ENCODE measurements at places on chromosomes 11 and 22.
A peak's percentile ranks its signal among the peaks of the same experiment; 100 is the strongest.

DNA sequence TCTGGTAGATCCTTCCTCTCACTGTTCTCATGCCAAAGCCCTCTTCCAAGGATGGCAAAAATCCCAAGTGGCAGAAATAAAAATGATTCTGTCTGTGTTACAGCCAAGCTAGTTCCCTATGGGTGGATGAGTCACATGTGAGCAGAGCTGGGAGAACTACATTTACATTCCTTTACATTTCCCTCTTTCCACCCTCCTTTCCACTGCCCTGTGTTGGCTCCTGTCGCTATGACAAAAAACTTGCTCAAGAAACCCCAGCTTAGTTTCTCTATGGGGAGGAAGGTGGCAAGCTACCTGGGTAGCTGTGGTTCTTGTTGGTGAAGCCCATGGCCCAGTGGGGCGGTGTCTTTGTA lies 10.2 kb upstream of the DDB2 start:
- no peak for DNase-seq

GRCh38 chr22:35617137-35617755 lies at the start of gene MB:
Gene MB, minus strand, starts transcription at chr22:35617329. Its CDS starts 72 bp downstream, at chr22:35617257.
- no peak for DNase-seq

DNA sequence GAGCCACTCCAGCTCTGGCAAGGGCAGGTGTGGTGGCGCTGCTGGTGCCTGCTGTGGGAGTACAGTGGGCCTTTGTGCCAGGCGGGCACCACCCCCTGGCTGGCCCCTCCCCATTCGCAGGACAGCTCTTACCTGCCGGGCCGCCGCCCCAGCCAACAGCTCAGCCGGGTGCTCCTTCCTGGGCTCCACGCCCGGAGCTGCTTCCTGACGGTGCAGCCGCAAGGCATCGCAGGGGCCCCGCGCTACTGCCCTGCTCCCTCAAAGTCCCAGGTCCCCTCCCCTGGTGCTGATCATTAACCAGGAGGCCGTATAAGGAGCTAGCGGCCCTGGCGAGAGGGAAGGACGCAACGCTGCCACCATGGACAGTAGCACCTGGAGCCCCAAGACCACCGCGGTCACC lies at the start of gene SLC5A1:
TSS of gene SLC5A1 (plus strand) at position 338 of the 400 bp plus-strand sequence. CDS start at position 359, 21 bp downstream.
- DNase-seq = no peak

DNA sequence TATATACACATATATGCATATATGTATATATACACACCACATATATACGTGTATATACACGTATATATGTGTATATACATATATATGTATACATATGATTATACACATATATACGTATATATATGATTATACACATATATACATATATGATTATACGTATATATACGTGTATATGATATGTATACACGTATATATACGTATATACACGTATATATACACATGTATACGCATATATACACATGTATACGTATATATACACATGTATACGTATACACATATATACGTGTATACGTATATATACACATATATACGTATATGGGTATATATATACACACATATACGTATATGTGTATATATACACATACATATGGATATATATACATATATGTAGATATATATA lies 62.1 kb upstream of the HMGXB4 start:
- DNase-seq = no peak

DNA sequence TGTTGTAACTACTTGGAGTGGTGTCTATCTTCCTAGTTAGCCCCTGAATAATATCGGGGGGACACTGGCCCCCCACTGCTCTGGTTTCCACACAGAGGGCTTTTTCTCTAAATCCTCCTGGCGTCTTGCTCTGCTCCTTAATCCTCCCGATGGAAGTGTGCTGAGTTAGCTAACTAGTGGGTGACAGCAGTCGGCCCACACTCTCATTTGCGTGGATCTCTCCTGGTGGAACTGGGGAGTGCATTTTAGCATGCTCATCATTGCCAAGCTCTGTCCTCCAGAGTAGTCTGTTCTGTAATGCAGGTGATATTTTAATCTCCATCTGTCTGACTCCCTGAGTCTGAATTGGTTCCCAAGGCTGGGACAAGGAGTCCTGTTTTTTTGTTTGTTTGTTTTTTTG lies 46.1 kb upstream of the RASSF10 start:
- no peak for DNase-seq

- DNase-seq = no peak
Measured at GRCh38 chr11:67645521-67646461, 4.7 kb downstream of the ACY3 start.

DNA sequence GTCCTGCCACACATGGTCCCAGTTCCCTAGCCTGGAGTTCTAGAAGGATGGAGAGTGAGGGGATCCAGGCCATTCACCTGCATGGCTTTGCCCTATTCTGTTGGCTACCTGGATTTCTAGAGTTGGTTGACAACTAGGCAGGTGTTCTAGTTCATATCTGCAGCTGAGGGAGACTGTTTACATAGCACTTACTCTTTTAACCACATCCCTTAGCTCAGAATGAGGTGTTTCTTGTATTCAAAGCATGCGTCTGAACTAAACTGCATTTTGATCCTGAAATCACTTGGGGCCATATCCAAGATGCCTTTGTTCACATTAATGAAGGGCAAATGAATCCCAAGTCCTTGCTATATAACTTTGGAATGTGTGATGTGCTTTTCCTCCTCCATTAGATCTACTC lies 60.9 kb downstream of the SYT13 start:
- no peak for DNase-seq

DNA sequence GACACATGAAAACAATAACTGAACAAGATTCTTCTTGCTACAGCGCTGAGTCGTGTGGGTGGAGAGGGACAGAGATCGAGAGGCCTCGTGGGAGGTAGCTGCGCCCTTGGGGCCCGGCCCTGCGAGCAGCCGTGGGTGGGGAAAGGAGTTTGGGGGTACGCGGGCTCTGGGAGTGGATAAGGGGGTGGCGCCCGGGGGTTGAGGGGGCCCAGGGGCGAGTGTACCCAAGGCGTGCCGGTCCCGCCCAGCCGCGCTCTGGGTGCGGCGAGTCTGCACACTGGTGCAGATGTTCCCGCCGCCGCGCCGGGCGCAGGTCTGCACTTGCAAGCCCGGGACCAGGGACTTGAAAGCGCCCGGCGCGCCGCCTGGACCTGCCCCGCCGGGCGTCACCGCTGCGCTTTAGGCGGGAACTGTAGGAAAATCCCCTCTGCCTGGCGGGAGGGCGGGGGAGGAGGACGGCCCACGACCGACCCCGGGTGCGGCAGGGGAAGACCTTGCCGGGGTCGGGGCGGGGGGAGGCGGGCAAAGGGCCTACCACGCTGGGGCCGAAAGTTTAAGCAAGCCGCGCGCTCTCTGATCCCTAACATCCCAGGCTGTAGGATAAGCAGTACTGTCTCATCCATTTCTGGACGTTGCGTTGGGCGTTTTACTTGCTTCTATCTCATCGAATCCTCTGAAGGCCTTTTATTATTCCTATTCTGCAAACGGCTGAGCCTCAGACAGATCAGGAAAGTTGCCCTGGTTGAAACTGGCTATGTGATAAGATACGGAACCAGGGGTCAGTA lies 1.4 kb upstream of the KREMEN1 start:
- no peak for DNase-seq

GRCh38 chr22:31681349-31682345 lies 19.6 kb upstream of the PISD start:
- DNase-seq = no peak

GRCh38 chr11:57081356-57081755 lies 92.6 kb downstream of the OR5AK2 start:
- no peak for DNase-seq

DNA sequence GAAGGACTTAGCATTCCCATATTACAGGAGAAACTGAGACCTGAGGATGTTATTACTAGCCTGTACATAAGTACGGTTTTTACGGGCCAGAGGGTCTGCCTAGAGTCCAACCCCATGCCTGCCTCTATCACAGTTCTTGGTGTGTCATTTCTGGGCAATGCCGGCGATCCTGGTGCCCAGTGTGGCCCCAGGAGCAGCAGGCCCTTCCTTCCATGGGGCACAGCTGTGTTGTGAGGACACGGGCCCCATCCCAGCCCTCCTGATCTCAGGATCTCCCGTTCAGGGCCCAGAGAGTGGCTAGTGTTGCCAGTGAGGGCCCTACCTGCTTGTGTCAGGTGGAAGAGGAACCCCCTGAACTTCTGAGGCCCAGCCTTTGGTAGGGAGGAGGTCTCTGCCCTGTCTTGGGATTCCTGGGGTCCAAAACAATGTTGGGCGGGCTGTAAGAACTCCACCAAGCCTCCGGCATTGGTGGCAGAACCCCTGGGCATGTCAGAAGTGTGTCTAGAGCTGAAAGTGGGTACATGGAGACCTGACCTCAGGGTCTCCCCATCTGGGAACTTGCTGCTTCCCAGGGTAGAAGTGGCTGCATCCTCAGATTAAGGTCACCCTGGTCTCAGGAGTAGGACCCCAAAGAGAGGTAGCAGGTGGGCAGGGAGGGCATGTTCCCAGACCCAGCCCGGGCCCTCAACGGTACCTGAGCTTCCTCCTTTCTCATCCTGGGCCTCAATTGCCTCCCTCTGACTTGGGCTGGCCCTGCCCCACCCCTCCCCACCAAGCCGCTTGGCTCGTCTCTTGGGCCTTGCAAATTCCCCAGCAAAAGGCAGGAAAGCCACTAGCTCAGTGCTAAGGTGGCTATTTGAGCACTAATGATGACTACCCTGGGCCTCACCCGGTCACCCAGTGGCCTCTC lies 74.6 kb upstream of the KCNQ1OT1 start:
- no peak for DNase-seq

GRCh38 chr22:20061481-20061861 lies 18.6 kb upstream of the DGCR8 start:
- DNase-seq = peak; percentile 89

All from kidney capillary endothelial cell (primary cell).